ENCODE measurements at places on chromosomes 12 and 14. TPM values are rescaled to one million over a fixed set of nuclear protein-coding genes. Genes with fewer than 3 reads are reported as not detected.
A peak's percentile ranks its signal among the peaks of the same experiment; 100 is the strongest.

DNA sequence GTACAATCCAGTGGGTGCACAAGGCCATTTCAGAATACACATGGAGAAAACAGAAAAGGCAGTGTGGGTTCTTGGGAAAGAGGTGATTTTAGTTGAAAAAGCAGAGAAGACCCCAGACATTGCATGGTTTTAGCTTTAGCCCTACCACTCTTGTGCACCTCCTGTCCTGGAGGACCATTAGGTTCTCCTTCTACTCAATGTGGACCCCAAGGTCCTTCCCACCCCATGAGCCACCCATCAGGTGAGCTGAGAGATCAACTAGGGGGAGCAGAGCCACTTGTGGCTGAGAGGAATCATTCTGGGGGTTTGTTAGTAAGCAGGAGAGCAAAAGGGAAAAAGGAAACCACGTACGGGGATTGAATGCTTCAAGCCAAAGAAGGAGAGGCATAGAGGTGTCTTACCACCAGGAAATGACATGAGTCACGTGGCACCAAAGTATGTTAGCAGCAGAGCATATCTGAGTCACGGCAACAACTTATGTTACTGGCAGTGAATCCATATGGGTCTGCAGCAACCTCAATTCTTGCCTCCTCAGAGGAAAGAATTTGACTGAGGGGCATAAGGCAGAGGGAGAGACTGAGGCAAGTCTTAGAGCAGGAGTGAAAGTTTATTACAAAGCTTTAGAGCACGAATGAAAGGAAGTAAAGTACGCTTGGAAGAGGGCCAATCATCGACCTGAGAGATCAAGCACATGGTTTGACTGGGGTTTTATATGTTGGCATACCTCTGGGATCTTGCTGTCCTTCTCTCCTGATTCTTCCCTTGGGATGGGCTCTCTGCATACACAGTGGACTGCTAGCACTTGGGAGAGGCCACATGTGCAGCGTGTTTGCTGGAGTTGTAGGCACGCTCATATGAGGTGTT is 73.9 kb downstream of the HSD17B6 start:
- DNase-seq = no peak

DNA sequence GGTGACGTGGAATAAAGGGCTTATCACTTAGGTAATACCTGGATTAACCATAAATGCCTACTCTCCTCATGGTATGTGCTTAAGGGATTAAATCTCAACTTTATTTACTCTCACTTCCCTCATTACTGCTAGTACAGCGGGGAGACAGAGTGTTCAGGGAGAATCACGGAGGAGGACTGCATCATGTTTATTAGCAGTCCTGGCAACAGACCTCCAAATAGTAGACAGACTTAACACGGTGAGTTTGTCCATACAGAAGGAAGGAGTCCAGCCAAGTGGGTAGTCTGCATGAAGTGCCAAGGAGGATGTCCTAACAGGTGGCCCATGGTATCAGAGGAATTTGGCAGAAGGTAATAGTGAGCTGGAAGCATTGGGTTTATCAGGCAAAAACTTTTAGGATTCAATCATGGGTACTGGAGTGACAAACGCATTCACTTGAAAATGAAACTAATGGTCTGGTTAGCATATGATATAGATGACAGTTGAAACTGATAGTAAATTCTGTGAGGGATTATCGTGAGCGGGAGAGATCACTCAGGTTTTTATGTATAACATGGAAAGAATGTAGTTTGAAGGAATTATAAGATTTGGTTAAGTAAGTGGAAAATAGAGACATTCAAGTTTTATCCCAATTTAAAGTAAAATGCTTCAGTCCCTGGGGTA is 471.8 kb downstream of the TMEM117 start:
- no peak for DNase-seq

- no peak for DNase-seq
Observed at GRCh38 chr12:58363971-58364370, 422.6 kb downstream of the ATP23 start.

DNA sequence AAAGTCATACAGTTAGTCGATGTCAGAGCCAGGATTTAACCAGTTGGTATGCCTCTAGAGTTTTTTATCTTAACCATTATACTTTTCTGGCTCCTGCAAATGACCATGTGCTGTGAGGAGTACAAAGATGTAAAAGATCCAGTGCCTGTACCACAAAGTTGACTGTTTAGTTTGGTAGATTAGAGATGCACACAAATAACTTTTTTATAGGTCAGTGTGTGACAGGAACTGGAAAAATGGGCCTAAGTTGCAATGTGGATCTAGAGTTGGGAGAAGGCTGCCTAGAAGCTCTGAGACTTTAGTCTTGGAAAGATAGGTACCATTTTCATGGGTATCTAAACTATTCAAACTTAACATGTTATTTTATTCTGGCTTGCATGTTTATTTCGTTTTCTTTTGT is 32.8 kb upstream of the PPM1H start:
- no peak for DNase-seq

- no peak for DNase-seq
Observed at GRCh38 chr14:20247646-20248246, 8.7 kb downstream of the OR11H4 start.

- DNase-seq = no peak
Observed at GRCh38 chr14:98962118-98962517, 309.9 kb downstream of the BCL11B start.

GRCh38 chr12:19910681-19911080 is 457.7 kb upstream of the PDE3A start:
- no peak for DNase-seq

GRCh38 chr12:45987340-45987727 is 3.0 kb downstream of the SCAF11 start:
- DNase-seq = no peak

- no peak for DNase-seq
Observed at GRCh38 chr12:56011509-56012090, 9.2 kb upstream of the IKZF4 start.

GRCh38 chr14:65296402-65296801 is 116.1 kb upstream of the FUT8 start:
- no peak for DNase-seq

GRCh38 chr12:1918081-1918883 is at the start of gene CACNA2D4:
CACNA2D4 (minus strand) TSS chr12:1918652; CDS start chr12:1918473, 179 bp downstream.
- DNase-seq = no peak

- DNase-seq = no peak
Observed at GRCh38 chr12:66129934-66130266, 650 bp downstream of the LLPH start.

DNA sequence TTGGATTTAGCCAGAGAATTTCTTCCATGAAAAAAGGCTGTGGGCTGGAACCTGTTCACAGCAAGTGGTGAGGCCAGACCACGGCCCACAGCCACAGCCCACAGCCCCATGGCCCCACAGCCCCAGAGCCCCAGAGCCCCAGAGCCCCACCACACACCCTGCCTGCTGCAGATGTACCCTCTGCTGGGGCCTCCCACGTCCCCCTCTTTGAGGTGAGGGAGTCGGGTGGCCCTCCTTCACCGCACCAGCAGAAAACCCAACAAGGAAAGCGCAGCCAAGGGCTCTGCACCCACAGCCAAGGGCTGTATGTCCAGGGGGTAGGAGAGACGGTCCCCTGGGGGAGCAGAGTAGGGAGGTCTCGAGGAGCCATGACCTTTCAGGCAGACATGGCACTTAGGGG is 327.5 kb upstream of the DIO3 start:
- no peak for DNase-seq

- DNase-seq = no peak
Observed at GRCh38 chr12:6666211-6666610, 3.3 kb upstream of the ING4 start.

GRCh38 chr14:69038455-69039287 is 59.6 kb upstream of the ACTN1 start:
- DNase-seq = peak; percentile 65

GRCh38 chr14:105974902-105975301 is 448.5 kb downstream of the TMEM121 start:
- no peak for DNase-seq

The ETFBKMT gene
- total RNA-seq = 6.9 TPM

The TDRD9 gene
- total RNA-seq = 16.9 TPM

The HOTAIR gene
- not detected for total RNA-seq

The AQP2 gene
- 0.44 TPM for total RNA-seq

The VDR gene
- total RNA-seq = 3.0 TPM

The KLRF2 gene
- total RNA-seq = not detected

The GALNT4 gene
- 3.3 TPM for total RNA-seq

The OVCH1 gene
- 0.11 TPM for total RNA-seq

The E2F7 gene
- total RNA-seq = 0.24 TPM

The PLEKHG7 gene
- total RNA-seq = not detected

The ABHD12B gene
- not detected for total RNA-seq
